ENCODE measurements at places on chromosomes 1 and 21.

- DNase-seq, result no peak
Observed at GRCh38 chr1:44246806-44247205, 33.5 kb downstream of the DMAP1 start.

DNA sequence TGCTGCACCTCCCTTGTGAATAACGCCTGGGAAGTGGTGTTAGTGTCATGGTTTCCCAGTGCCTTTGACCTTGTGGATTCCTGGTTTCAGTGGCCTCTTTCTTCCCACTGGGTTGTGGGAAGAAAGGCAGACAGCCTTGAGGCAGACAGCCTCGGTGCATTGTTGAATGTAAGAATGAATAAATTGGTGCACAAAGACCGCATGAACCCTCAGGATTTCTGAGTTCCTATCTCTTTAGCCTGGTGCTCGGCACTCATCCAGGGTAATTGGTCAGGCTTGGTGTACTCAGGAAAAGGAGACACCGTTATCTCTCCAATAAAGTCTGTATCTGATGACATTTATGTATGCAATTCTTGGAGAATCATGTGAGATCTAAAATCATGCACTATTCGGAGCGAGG is 5.1 kb downstream of the ZNF362 start:
- DNase-seq, result no peak

- DNase-seq, result no peak
Observed at GRCh38 chr1:9822897-9823692, 670 bp downstream of the CLSTN1 start.

- no peak for DNase-seq
Observed at GRCh38 chr1:1431845-1432273, 3.6 kb upstream of the VWA1 start.

DNA sequence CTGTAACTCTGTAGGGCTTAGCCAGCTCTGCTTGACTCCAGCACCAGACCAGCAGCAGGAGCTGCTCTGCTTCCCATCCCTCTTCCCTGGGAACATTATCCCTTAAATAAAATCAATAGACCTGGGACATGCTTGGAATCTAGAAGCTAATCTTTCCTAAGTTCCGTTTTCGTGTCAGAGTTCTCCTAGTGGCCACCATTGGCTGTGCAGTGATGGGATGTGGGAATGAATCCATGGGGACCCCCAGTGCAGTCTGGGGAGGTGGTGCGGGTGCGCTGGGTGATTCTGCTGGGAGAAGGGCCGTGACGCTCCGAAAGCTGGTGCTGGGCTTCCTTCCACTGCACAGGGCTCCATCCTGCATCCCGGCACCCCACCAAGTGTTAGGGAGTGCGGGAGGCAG is 202.7 kb downstream of the CAMTA1 start:
- no peak for DNase-seq

- DNase-seq, result no peak
Observed at GRCh38 chr1:228205526-228206436, 2.1 kb upstream of the OBSCN start.

DNA sequence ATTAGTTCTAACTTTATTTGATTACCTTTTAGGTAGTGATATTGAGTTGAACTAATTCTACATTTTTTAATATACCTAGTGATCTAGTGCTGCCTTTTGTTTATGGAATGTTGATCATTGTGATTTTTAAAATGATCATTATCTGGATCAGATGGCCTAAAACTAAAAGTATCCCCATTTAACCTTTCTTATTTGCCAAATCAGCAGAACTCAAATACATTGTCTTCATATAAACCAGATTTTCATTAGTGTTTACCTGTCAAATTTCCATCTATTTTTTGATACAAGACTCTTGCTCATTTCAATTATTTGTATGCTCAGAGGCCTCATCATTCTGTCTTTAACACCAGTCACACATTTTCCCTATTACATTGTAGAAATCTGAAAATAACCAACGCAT is 441.2 kb downstream of the PTPRC start:
- no peak for DNase-seq

- DNase-seq, result no peak
Observed at GRCh38 chr1:13784971-13785370, 85.0 kb downstream of the PRDM2 start.

DNA sequence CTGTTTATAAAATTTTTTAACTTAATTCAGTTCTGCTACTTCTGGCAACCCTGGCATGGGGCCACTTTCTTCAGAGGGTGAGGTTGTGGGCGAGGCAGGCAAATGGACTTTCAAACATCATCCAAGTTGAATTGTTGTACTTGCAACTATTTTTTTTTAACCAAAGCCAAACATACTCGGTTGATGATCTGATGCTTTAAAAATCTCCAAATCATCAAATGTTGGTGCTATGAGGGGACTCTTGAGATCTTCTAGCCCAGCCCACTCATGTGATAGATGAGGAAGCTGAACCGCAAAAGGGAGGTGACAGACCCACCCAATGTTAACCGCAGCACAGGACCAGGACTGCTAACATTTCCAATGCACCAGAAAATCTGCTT is 6.7 kb downstream of the SLC1A7 start:
- no peak for DNase-seq

DNA sequence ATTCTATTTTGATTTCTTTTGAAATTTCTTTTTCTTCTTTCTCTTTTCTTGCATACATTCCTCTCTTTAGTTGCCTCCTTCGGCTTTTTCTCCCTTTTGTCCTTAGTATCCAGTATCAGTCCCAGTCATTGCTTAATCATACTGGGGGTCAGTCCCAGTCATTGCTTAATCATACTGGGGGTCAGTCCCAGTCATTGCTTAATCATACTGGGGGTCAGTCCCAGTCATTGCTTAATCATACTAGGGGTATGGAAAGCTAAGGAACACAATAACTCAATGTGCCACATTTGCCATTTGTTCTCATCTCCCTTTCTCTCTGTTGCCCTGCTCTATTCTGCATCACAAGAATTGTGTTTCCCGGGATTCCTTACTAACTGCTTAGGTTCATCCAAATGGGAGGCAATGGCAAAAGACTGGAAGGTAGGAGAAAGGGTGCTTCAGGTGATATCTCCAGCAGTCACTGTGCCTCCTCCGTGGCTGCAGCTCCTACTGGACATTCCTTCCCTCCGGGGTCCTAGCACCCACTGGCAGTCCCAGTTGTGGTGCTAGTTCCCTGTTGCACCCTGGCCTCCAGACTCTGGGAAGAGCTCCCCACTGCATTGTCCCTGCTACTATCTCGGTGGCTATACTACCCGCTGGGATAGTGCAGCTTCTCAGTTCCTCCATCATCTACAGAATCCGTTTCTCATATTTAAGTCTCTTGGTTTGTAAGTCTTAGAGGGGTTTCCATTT is 32.6 kb upstream of the LAMC1 start:
- no peak for DNase-seq

DNA sequence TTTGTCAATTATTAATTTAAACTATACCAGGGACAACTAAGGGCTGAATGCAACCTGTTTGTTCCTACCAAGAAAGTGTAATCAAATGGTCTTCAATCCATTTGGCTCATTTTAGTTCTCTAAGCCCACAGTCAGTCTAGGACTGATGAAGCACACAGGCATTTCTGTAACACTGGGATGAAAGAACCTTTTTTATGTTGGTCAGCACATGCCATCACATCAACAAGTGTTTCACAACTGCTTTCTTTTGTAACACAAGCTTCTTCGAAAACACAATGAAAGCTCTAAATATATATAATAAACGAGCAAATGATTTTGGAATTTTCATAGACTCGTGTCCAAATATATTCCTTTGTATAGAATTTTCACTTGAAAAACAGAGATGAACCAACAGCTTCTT is 28.8 kb downstream of the HEATR1 start:
- DNase-seq, result no peak

DNA sequence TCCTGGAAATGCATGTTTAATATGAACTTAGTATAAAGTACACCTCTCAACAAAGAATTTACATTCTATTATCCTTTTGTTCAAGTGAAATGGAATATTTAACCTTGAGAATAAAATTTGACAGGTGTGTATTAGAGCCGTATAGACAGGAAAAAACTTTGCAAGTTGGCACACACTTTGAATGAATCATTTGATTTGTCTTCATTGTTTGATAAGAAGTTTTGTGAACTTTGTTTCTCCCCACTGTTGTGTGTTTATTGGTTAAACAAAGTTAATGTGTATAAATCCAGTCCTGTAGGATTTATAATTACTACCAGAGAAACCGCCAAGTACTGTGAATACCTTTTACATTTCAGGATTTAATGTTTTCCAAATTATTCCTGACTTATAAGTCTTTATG is 2.0 kb downstream of the SYDE2 start:
- no peak for DNase-seq

All from stimulated activated CD4-positive, alpha-beta T cell treated with anti-CD3 and anti-CD28 coated beads, Interleukin-1b, Interleukin-23, amount 100 ng/mL, for 1 hour (primary cell).